ENCODE measurements at places on chromosomes 12 and 14.

DNA sequence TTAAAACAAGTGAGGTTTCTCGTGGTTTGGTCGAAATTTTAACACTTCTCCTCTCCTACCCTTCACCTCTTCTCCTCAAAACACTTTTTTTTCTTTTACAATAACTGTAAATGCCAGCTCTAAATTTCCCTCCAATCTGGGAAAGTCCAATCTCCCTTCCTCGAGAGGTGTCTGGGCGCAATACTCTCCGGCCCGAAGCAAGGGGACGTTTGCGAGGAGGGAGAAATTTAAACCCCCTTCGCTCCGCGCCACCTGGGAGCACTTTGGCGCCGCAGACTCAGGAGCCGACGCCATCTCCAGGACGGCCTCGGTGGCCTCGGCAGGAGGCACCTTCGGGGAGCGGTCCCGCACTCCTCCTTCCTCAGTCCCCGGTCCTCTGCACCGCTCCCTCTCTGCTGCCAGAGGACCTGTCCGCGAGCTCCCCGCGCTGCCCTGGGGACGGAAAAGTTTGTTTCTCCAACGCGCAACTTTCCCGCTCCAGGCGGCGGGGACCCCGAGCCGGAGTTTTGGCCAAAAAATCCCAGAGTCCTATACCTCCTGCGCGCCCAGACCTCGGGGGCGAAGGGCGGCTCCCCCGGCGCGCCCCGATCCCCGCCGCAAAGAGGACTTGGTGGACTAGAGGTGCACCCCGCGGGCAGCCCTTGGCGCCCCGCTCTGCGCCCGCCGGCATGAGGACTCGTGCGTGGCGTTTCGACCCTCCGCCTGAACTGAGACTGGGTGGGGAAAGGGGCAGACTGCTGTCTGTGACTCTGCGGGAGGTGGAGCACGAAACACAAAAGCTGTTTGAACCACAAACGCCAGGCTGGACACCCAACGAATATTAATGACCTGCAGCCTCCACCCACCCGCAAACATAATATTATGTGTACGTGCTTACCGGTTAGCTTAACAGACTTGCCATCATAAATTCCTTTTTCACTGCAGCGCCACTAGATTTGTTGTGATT is 95.2 kb upstream of the HMGA2 start:
- DNase-seq, result no peak

DNA sequence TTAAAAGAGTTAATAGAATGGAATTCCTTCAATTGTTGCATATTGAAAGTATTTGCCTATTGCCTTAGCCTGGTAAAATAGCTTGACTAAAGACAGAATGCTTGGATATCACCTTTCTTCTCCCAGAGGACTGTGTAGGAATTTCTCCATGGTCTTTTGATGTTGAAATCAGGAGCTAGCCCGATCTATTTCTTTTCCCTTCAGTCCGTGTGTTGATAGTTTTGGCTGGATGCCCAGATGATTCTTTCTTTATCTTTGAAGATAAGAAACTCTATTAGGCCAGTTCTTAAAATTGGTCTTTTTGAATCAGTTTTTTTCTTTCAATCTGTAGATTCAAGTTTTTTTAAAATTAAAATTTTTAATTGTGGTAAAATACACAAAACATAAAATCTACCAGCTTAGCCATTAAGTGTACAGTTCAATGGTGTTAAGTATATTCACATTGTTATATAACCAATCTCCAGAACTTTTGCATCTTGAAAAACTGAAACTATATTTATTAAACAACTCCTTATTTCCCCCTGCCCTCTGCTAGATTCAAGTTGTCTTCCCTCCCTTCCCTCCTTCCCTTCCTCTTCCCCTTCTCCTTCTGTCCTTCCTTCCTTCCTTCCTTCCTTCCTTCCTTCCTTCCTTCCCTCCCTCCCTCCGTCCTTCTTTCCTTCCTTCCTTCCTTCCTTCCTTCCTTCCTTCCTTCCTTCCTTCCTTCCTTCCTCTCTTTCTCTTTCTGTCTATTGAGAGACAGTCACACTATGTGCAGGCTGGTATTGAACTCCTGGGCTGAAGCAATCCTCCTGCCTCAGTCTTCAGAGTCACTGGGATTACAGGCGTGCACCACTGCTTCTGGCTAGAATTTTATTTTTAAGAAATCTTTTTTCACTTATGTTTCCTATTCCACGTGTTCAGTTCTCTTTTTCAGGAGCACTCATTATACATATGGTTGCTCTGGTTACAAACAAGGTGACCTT is 10.1 kb downstream of the LACRT start:
- DNase-seq, result no peak

- DNase-seq, result no peak
Measured at GRCh38 chr12:64678248-64678647, 68.0 kb downstream of the RASSF3 start.

GRCh38 chr12:125579916-125580315 is 514.7 kb downstream of the AACS start:
- DNase-seq, result no peak

DNA sequence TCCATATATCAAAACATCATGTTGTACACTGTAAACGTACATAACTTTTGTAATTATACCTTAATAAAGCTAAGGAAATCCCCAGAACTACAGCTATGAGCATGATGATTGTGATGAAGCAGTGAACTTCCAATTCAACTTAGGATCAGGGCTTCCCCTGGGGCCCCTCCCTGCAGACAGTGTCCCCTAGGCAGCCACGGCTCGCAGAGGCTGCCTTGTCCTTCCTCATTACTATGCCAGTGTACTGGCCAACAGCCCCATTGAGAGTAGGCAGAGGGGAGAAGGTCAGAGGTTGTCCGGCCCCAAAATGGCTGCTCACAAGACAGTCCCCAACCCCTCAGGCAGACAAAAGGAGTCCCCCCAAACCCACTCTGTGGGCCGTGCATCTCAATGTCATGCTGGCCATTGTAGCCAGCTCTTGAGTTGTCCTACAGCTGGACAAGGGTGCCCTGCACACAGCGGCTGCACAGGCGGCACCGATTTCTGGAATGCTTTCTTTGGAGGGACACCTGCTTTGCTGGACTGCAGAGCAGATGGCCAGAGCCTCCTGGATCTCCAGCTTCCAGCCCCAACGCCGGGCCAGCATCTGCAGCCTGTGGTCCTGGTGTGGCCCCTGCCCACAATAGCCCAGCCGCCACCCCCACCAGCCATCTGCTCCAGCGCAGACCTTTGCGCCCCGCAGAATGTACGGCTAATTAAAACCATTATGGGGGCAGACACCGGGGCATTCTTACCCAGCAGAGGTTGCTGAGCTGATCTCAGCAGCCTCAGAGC is 46.1 kb downstream of the NIN start:
- no peak for DNase-seq

DNA sequence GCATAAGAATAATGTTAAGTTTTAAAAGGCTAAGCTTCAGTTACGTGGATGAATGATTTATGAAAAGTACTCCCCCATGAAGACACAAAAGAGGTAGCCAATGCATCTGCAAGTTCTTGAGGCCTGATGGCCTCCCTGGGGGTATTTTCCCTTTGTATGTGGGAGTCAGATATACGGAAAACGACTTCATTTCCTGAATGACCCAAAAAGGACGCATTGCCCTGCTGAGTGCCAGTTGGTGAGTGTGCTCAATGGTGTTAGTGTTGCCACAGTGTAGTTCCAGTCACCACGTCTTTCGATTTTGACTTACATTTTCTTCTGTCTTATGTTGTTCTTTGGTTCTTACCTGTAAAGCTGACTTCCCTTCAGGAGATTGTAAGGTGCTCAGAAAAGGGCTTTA is 8.0 kb downstream of the ETV6 start:
- DNase-seq, result no peak

DNA sequence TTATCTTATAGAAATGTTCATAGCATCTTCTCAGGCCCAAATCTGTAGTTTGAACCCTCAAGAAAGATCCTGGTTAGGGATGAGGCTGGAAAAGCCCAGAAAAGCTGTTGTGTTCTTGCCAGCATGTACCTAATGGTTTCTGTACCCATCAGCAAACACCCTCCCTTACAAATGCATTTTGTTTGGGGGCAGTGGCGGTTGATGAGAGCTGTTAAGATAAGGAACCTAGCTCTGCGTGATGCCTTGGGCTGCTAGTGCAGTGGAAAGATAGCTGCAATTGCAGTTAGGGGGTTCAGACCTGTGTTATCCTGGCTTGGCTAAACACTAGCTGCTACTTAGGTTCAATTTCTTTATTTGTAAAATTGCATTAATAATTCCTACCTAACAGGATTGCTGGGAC is 3.6 kb downstream of the TPH2 start:
- DNase-seq, result no peak

GRCh38 chr12:131444220-131445164 is 266.4 kb upstream of the SFSWAP start:
- DNase-seq, result no peak

DNA sequence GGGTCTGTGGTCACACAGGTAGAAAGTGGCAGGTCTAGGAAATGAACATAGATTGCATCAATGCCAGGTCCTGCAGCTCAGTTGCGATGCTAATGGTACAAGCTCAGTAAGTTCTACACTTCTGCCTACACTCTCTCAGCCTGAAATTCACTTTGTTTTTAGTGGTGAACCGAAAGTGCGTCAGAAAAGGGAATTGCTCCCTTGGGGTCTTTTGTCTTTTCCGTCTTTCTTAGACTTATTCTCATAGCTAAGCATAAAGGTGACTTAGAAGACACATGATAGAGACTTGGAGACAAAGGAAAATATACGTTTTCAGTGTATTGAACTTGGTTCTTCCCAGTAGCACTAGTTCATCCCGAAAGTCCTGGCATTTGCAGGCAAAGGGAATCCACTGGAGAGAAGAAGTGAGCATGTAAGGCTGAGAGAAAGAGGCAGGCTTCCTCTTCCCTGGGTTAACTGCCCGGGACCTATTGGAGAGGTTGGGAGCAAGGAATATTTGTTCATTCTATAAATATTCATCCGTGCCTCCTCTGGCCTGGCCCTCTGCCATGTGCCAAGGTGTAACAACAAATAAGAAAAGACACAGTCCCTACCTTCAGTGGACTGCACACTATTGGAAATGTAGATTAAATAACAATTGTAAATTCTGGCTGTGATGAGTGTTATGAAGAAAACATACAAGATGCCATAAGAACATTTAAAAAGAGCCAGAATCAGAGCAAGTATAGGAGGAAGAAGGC is 785.8 kb downstream of the MED13L start:
- no peak for DNase-seq

DNA sequence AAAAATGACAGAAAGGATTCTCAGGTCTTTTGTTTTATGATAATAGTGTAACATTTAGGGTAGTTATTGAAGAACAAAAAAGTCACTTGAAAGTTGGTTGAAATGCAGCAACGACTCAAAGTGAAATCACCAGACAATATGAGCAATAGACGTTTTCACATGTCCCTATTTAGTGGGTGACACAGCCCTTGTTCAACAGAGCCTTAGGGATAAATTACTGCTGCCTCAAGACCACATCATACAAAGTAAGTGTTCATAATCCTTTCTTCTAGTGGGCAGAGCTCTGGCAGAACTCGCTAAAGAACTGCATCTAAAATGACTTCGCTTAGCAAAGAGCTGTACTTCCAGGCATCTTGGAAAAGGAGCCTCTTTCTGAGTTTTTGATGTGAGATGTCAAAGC is 128.5 kb upstream of the LMNTD1 start:
- DNase-seq, result no peak

DNA sequence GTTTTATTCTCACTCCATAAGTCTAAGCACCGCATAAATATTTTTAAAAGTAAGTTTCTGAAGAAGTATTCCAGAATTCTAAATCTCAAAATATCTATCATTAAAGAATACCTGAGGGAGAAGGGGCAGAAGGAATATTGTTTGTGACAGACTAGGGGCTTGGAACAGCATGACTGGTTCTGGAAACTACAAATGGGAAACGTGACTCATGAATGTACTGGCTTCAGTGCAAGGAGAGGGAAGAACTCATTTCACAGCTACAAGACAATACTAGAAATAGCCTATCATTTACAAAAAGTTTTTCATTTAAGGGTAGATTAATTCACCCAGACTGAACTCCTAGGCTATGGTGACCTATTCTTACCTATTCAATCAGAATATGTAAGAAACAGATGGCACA is 121.3 kb downstream of the SLC25A21 start:
- DNase-seq, result no peak

DNA sequence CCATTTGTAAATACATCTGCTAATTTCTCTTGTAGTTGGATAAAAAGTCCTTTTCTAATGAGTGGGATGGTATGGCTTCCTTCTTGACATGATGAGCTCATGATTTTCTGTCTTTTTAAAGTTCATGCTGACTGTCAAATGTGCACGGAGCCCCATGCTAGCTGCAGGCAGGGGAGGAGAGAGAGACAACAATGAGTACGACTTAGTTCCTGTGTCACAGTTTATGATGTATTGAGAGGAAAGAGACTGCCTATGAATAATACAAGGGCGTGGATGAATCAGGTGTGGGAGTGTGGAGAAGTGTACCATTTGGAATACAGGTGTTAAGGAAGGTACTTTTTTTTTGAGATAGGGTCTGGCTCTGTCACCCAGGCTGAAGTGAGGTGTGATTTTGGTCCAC is 10.7 kb upstream of the TBC1D30 start:
- DNase-seq, result no peak

DNA sequence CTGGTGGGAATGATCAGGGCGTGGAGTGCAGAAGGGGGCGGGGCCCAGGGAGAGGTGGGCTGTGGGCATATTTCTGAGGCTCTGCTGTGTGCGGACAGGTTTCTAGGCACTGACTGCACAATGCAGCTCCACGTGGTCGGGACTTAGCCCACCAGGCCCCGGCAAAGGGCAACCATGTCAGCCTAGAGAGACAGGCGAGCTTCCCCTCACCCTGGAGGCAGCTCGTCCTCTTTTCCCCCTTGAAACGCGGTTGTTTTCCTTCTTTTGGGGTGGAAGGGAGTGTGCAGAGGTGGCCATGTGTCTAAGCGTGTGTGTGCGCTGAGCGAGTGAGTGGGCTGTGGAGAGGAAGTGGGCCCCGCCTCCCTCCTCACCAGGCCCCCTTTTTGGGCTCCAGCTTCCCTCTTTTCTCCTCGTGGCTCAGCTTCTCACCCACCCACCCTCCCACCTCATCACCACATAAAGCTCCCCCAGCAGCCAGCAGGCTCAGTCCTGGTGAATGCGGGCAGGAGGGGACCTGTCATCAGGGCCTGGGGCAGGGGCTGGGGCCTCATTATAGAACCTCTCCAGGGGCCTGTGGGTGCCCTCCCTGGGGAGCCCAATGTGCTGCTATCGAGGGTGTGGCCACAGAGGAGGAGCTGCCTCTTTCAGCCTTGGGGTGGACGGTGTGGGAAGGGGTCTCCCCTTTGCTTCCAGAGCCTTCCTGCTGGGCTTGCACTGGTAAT is 22.0 kb downstream of the LRTM2 start:
- DNase-seq, result no peak

- DNase-seq, result no peak
Measured at GRCh38 chr12:120666571-120667390, 20.2 kb upstream of the MLEC start.

GRCh38 chr14:61749264-61749663 is 13.0 kb upstream of the SNAPC1 start:
- no peak for DNase-seq

GRCh38 chr12:132336451-132337413 is 7.3 kb upstream of the GALNT9 start:
- DNase-seq, result no peak

- DNase-seq, result no peak
Measured at GRCh38 chr12:48486261-48486660, 4.0 kb downstream of the C12orf54 start.

DNA sequence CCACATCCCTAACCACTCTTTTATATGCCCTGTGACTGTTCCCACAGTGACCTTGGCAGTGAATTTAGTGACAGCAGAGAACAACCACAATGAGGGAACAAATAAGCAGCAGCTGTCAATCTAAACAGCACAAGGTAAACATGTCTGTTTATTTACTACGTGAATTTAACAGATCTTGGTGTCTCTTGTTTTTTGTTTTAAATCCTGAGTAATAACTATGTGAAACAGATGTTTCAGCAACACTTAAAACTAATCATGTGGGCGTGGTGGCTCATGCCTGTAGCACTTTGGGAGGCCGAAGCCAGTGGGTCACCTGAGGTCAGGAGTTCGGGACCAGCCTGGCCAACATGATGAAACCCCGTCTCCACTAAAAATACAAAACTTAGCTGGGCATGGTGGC is 17.0 kb upstream of the CFAP54 start:
- no peak for DNase-seq

Measured in NCI-H1092 (cell line).